ENCODE measurements at places on chromosomes 1 and 21. TPM values are rescaled to one million over a fixed set of nuclear protein-coding genes. Genes with fewer than 3 reads are reported as not detected.
A peak's percentile ranks its signal among the peaks of the same experiment; 100 is the strongest.

DNA sequence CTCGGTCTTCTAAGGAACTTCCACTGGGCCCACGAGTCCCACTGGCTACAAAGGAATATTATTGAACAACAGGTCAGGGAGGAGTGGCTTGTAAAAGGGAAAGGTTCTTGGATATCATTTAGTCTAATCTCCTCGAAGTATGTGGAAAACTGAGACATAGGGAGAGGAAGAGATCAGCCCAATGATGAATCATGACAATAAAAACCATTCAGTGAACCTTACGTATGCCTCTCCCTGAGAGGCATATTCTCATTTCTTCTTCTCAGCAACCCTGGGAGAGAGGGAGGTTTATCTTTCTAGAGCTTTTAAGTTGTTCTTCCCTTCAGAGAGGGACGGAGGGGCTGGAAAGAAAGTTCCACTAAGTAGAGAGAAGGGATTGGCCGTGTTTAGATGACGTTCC, 5.3 kb upstream of the MOB3C start:
- H3K27ac ChIP-seq: no peak overlapping the region
- H3K4me3 ChIP-seq: no peak overlapping the region
- H3K27me3 ChIP-seq: no peaks in the 10 kb centered on the region
- H3K4me1 ChIP-seq: peaks cover 8% of the 10 kb centered on the region
- DNase-seq: no peak
- H3K36me3 ChIP-seq: no peaks in the 10 kb centered on the region

DNA sequence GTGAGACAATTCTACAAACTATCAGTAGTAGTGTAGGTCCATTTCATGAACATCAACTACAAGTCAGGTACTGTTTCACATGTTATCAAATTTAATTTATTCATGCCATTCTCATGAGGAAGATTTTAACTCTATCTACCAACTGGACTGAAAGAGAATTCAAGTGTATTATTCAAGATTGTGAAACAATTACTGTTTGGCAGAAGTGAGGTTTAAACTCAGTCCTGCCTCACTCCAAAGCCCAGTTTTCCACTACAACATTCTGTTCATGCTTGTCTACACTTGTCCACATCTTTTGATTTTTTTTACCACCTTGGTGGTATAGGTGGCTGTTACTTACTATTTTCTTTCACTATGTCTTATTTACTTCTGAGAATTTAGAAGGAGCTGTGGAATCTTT, 272.9 kb downstream of the TGFB2 start:
- H3K27me3 ChIP-seq: no peaks in the 10 kb centered on the region
- H3K4me3 ChIP-seq: no peak overlapping the region
- no peaks in the 10 kb centered on the region for H3K36me3 ChIP-seq
- H3K4me1 ChIP-seq: no peaks in the 10 kb centered on the region
- no peak overlapping the region for H3K27ac ChIP-seq

SLAMF1 gene
- 1.9 TPM for total RNA-seq

DNA sequence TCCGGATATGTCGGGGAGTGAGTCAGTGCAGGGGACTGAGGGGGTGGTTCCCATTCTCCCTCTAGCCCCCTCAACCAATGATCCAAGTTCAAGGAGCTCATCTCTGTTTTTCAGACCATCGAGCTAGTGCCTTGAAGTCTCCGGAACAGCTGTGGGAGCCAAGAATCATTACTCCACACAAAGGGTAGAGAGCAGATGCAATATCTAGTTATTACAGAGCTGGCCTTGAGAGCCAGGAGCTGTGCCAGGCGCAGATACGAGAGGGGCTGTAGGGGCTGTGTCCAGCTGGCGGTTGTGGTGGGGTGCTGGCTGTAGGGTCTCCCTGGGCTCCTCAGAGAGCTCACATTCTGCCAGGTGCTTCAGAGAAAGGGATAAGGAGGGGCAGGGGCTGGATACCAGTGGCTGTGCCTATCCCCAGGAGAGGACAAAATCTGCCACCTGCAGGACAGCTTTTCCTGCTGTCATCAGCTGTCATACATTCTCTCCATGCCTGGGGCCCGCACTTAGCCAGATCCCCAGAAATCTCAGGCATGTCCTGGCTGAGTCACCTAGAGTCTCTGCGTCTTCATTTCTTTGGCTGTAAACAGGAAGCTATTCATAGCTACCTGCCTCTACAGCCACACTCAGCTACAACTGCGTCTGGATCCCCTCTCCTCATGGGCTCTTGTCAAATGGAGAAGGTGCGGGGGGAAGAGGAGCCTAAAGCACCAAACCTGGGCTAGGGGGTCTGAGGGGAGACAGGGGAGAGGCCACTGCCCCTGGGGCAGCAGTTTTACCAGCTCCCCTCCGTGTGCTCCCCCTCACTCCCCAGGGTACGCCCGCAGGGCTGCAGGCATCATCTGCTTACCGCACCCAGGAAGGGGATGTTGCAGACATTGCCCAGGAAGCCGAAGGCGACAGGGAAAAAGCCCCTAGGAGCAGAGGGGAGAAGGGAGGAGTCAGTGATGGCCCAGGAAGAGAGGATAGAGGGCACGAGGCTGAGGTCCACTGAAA, 2.4 kb upstream of the KISS1 start:
- no peaks in the 10 kb centered on the region for H3K27me3 ChIP-seq
- H3K36me3 ChIP-seq: no peaks in the 10 kb centered on the region
- no peak for DNase-seq

DNA sequence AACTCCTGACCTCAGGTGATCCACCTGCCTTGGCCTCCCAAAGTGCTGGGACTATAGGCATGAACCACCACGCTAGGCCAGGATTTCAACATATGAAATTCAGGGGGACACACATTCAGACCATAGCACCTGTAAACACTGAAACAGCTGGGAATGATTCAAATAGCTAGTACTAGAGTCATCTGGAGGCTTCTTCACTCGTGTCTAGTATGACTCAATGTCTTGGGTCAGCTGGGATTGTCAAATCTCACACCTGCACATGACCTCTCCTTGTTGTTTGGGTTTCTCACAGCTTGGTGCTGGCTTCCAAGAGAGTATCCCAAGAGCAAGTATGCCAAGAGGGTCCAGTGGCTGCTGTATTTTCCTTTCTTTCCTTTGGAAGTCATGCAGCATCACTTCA, 75.1 kb downstream of the PGM1 start:
- no peak overlapping the region for H3K27ac ChIP-seq
- no peak for DNase-seq
- H3K27me3 ChIP-seq: no peaks in the 10 kb centered on the region
- no peaks in the 10 kb centered on the region for H3K4me1 ChIP-seq
- no peaks in the 10 kb centered on the region for H3K36me3 ChIP-seq
- no peak overlapping the region for H3K4me3 ChIP-seq

DNA sequence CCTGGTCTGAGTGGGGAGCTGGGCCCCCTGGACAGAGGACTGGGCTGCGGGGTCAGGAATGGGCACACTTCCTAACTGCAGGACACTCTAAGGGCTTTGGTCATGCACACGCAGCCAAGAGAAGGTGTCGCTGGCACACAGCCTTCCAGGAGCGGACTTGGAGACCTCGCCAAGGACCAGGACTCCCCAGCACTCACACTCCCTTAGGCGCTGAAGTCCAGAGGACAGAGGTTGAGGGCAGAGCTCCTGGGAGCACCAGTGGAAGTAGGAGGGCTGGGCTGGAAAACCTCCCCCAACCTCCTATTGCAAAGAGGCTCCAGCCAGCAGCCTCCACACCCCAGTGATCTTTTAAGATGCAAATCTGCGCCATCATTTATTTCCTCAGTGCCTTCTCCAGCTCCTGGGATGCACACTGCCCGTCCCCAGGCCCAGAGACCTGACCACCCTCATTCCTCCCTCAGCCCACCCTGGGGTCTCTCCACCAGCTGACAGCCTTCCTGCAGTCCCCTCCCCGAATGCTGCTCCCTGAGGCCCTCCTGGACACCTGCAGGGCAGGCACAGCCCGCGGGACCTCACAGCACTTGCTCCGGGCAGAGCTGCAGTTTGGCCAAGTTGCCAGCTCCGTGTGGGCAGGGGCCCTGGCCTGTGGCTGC, 3.0 kb downstream of the TSPEAR start:
- H3K4me3 ChIP-seq: no peak overlapping the region
- H3K27me3 ChIP-seq: no peaks in the 10 kb centered on the region
- no peak for DNase-seq

DNA sequence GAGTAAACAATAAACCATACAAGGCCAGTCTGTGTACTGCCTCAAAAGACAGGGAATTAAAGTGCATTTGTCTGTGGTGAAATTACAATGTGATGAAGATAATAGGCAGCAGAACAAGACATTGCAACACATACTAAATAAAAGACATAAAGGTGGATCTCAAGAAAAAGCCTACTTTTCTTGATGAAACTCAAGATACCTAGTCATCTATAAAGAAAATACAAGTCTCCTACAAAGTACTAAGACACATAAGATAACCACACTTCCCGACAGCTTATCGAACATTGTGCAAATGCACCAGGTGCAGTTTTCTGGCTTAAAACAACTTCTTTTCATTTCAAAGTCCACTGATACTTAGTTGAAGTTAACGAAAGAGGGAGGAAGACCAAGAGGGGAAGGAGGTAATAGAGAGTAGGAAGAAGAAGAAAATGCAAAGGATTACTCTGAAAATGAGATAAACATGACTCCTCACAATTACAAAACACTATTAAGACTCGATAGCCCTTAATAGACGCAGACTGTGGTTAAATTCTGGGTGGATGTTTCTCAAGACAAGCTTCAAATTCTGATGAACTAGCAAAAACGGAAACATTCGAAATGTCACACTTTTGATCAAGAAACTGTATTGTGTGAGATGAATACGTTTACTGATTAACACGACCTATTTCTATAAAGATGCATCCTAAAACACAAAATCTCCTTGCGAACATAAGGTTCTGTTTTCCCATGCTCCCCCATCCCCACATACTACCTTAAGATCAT, 2.0 kb downstream of the HNRNPR start:
- no peak for DNase-seq
- no peaks in the 10 kb centered on the region for H3K27me3 ChIP-seq
- H3K4me3 ChIP-seq: peak overlapping the region; percentile 68
- H3K36me3 ChIP-seq: peaks cover 10% of the 10 kb centered on the region

AHDC1 gene
- total RNA-seq: 38.5 TPM

DNA sequence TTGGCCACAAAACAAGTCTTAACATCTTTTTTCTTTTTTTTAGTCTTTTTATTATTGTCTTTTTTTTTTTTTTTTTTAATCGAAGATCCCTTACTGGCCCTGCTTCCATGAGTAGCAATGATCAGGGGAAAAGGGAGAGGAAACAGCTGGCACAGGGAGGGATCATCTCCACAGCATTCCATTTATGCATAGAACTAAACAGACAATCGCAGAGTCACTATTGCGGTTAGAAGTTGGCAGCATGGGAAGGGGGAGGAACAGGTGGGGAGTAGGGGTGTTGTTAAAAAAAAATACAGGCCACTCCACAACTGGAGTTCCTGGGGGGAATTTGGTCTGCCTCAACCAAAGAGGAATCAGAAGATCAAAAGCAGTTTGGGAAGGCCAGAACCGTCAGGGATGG, 55.4 kb downstream of the C1orf185 start:
- H3K27ac ChIP-seq: no peak overlapping the region
- no peaks in the 10 kb centered on the region for H3K4me1 ChIP-seq
- H3K27me3 ChIP-seq: no peaks in the 10 kb centered on the region
- H3K36me3 ChIP-seq: no peaks in the 10 kb centered on the region
- no peak overlapping the region for H3K4me3 ChIP-seq

DNA sequence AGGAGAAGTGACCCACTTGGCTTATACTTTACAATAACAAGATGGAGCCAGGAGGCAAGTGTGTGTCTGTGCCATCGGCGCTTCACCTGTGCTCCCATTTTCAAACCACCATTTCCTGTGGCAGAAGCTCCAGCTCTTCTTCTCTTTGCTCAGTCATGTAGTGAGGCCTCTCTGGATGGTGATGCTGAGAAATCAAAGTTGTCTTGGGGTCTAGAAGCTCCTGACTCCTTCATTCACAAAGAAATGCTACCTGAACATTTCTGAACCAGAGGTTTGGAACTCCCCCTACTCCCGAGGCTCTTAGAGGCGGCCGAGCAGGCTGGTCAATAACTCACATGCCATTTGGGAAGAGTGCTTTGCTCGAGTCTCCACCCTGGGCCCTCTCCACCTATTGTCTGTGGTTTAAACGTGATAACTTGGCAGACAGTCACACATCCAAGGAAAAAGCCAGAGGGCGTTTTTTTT, 18.0 kb downstream of the SLAMF1 start:
- no peak for DNase-seq
- H3K36me3 ChIP-seq: no peaks in the 10 kb centered on the region
- H3K27me3 ChIP-seq: no peaks in the 10 kb centered on the region
- peaks cover 10% of the 10 kb centered on the region for H3K4me1 ChIP-seq
- peak overlapping the region; percentile 41 for H3K27ac ChIP-seq

GRCh38 chr1:26854906-26855305, 8.0 kb upstream of the SFN start:
- H3K36me3 ChIP-seq: peaks cover 76% of the 10 kb centered on the region
- no peak for DNase-seq
- no peak overlapping the region for H3K4me3 ChIP-seq
- H3K27ac ChIP-seq: no peak overlapping the region
- no peaks in the 10 kb centered on the region for H3K4me1 ChIP-seq

RHEX gene
- total RNA-seq: 19.0 TPM

- no peaks in the 10 kb centered on the region for H3K27me3 ChIP-seq
- H3K4me3 ChIP-seq: no peak overlapping the region
- no peak overlapping the region for H3K27ac ChIP-seq
- H3K36me3 ChIP-seq: no peaks in the 10 kb centered on the region
- DNase-seq: no peak
These were observed 109.3 kb downstream of the TNFSF18 start for GRCh38 chr1:172941471-172941870.
